ENCODE measurements at places on chromosomes 11 and 22.
A peak's percentile ranks its signal among the peaks of the same experiment; 100 is the strongest.

GRCh38 chr11:28481616-28482480 lies 373.7 kb downstream of the METTL15 start:
- DNase-seq, result no peak

DNA sequence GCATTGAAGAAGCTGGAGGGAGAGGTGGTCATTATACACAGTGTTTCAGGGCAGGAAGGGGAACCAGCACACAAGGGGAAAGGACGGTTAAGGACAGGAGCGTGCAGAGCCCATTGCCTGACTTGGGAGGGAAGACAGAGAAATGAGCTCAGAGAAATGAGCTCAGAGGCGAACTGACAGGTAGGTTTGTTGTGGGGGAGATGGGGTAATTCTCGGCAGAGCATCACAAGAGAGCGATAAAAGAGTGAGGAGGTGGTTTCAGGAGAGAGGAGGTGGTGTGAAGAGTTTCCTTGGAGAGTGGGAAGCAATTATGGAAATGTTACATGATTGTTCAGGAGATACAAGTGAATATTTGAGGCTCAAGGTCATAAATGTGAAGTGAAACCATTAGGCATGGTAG lies 61.0 kb downstream of the MRGPRX1 start:
- DNase-seq, result no peak

DNA sequence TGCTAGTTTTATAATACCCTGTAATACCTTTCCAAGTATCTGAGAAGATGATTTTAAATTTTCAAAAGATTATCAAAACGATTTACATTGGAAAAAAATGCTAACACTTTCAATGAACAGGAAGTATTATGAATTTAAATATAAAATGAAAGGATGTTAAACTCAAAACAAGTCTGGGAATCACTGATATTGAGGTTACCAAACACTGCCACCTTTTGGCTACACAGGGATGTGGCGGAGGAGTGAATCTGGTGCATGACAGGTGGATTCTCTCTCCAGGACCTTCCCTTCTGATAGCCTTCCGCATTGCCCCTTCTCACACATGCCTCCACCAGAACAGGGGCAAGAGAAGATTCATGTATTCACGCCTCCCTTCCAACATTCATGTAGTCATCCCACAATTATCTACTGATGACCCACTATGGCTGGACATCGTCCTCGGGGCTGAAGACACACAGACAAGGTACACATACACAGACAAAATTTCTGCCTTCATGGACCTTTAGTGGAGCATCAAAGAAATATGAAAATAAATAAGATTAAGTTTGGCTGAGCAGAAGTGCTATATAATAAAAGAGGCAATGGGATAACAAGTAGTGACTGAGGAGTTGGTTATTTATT lies 34.7 kb downstream of the ATG16L2 start:
- no peak for DNase-seq

- no peak for DNase-seq
These were observed 26.3 kb upstream of the VPREB1 start for GRCh38 chr22:22218302-22218701.

DNA sequence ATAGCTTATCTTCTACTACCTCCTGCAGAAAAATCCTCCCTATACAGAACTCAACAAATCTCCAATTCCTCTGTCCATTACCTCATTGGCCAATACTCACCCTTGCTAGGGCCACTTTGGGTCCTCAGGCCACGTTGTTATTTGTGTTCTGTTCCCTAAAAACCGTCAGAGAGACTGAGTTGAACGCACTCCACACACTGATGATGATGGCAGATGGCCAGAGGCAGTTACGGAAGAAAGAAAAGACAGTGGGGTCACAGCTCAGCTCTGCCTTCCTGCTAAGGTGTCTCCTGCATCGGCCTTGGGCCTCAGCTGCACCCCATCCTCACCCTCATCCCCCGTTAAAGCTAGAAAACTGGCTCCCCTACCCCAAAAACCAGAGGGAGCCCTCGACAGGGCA lies 66.2 kb downstream of the MICAL3 start:
- DNase-seq, result no peak

DNA sequence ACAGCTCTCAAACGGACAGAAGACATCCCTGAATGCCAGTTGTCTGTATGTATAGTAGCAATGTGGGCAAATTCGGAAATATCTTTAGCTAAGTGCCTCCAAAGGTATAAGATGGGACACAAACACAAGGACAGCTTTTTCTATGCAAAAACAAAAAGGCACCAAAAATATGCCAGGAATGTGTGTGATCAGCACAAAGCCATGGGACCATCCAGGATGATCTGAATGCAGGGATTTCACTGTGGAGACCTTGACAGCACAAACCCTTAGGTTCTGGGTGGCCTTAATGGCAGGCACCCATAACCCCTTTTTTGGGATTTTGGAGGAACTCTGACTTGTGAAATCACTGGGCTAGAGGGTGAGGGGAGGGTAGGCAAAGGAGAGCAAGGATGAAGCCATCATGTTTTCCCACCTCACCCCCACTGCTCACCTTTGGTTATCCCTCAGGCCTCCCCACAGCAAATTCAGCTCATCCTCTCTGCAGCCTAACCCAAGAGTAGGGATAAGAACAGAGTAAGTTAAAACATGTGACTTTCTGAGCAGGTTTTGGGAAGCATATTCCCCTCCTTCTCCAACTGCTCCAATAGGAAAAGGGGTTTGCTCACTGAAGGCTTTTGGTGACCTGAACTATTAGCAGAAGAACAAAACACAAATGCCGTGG lies 154.6 kb downstream of the SNX19 start:
- no peak for DNase-seq

- no peak for DNase-seq
These were observed 26.6 kb downstream of the NUP50 start for GRCh38 chr22:45190202-45190872.

DNA sequence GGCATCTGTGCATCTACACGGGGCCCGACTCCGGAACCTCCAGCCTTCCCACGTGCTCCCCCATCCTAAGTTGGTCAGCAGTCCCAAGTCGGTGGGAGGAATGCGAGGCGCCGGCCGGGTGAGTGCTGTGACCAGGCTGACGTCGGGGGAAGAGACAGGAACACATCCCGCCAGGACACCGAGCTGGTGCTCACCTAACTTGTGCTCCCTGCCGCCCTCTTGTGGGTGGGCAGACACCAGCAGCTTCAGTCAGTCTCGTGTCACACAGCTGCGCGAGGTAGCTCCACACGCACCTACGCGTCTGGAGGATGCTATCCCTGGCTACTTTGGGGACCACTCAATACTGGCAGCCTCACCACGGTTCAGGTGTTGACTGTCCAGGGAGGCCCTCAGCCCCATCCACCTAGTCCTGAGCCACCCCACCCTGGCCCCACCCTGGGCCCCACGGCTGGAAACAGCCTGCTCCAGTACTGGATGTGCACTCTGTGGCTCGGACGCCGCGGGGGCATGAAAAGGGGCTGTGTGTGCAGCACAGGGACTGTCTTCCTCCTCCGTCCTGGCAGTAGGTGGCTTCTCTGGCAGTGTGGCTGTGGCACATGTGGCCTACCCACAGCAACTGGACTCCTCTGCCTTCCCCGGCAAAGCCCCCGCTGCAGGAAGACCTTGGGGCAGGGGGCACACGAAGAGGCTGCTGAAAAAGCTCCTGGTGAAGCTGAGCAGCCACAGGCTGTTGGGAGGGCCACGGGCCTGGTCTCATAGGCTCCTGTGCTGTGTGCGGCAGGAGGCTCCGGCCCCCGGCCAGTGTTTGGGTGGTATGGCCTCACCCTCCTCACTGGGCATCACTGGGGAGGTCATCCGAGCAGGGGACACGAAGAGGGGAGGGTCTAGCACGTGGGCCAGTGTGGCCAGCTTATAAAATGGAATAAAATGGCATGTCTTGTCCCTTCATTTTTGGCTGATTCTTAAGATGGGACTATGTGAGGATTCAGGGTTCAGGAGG lies 11.2 kb upstream of the BID start:
- peak; percentile 48 for DNase-seq

DNA sequence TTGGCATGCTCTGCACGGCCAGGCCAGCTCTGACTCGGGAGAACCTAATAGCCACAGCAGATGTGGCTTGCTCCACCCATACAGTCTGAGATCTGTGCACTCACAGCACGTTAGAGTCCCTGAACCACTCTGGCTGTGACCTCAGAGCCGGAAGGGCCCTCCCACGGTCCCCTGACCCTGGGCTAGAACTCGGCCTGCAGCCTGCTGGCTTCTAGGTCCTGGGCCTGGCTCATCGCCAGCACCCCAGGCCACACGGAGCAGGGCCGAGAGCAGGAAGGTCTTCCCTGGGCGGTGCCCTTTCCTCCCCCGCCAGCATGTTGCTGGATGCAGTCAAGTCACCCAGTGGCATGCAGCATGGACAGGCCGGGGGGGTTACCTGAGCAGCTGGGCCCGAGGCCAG lies 35.3 kb upstream of the TTLL12 start:
- DNase-seq, result no peak
